ENCODE measurements at places on chromosomes 1 and 21.

- DNase-seq = no peak
Observed at GRCh38 chr21:41972511-41973205, 18.8 kb upstream of the C2CD2 start.

GRCh38 chr21:17441370-17441769, 71.5 kb upstream of the CXADR start:
- DNase-seq = no peak

DNA sequence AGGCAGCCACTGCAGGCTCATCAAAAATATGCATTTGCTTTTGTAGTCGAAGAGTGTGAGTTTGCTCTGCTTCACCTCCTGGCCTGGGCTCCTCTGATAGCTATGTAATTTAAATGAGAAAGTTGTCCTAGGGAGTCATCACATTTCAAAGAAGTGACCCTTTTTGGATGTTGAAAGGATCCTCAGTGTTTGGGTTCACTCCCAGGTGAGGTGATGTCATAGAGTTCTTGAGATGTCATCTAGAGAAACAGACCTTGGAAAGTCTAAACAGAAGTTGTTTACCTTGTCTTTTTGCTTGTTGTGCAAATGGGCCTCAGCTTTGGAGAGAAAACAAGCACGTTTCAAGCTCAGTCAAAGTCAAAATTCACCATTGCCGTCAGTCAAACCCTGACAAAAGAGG, 92.0 kb upstream of the BARHL2 start:
- no peak for DNase-seq

- DNase-seq = no peak
Observed at GRCh38 chr1:152000964-152001630, 7.4 kb upstream of the S100A10 start.

- no peak for DNase-seq
Observed at GRCh38 chr1:180927841-180928240, 15.1 kb downstream of the KIAA1614 start.

GRCh38 chr1:29354511-29355098, 118.3 kb downstream of the PTPRU start:
- DNase-seq = peak; percentile 15

DNA sequence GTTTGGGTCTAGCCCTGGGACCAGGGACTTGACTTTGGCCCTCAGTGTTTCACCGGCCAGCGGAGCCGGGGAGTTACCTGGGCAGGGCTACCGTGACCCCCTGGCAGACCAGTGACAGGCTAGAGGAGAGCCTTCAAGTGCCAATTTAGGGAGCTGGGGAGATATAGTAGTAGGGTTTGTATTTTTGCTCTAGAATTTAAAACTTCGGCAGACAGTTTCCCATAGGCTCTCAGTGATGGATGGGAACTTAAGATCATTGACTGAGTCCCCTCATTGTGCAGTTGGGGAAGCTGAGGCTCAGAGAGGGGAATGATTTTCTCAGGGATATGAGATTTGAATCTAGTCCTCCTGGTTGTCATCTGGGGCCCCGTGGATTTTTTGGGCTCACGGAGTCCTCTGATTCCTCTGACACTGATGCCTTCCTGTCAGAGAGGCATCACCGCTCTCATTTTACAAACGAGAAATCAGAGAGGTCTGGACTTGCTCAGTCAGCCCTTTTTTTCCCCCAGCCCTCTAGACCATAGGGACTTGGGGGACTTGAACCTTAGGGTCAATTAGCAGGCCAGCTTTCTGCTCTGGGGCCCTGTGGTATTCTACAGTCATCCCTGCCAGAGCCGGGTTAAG, 58.3 kb upstream of the ACOT11 start:
- DNase-seq = no peak

DNA sequence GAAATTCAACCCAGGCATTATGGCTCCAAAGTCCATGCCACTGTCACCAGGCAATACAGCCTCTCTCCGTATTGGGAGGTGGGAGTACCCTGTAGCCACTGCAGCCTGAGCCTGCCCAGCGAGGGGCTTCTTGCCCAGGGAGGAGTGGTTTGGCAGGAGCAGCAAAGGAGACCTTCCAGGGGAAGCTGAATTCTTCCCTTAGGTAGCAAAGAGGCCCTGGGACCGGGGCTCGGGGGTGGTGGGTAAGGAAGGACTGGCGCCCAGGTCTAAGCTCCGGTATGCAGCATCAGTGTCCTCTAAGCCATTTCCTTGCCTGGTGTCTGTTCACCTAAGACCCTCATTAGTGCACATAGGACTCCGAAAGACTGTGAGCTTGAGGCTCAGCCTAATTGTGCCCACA, 17.0 kb downstream of the TNNT2 start:
- DNase-seq = no peak

DNA sequence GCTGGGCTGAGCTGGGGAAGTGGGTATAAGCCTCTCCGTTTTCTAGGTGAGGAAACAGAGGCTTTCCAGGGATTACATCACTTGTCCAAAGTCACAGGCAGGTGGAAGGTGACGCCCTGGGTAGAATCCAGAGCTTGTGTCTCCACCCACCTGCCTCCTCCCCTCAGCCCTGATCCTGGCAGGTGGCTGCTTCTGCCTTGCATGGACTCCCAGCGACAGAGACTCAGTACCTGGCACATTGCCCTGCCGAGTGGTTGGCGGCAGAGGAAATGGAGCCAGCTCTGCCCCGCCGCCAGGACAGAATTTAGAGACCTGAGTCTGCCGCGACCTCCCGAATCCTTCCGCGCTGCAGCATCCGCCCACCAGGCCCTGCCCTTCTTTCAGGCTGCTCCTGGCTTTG, 2.1 kb downstream of the PLA2G2E start:
- DNase-seq = peak; percentile 99

- no peak for DNase-seq
Observed at GRCh38 chr1:240107058-240107684, 15.5 kb downstream of the FMN2 start.

- no peak for DNase-seq
Observed at GRCh38 chr21:31490443-31490842, 146.4 kb upstream of the TIAM1 start.

- DNase-seq = no peak
Observed at GRCh38 chr21:27675306-27675705, 708.4 kb upstream of the ADAMTS5 start.

DNA sequence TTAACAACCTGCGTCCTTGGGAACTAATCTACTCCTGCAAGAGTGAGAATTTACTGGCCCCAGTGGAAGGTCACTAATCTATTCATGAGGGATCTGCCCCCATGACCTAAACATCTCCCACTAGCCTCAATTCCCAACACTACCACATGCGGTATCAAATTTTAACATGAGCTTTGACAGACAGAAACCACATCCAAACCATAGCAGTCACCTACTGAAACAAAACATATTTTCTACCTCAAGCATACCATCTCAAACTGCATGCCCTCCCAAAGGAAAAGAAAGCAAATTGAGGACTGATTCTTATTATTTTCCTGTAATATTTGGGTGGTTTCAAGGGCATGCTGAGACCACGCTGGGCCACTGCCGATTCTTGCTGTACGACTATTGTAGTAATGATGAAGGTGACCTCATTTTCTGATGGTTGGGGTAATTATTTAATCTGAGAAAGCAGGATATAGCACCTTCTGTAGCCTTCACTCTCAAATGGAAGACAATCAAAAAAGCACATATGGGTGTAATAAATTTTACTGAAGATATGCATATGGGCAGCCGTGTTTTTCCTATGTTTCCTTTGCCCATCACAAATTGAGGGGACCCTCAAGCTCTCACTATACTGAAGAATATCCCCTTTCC, 13.2 kb upstream of the GBP5 start:
- no peak for DNase-seq

DNA sequence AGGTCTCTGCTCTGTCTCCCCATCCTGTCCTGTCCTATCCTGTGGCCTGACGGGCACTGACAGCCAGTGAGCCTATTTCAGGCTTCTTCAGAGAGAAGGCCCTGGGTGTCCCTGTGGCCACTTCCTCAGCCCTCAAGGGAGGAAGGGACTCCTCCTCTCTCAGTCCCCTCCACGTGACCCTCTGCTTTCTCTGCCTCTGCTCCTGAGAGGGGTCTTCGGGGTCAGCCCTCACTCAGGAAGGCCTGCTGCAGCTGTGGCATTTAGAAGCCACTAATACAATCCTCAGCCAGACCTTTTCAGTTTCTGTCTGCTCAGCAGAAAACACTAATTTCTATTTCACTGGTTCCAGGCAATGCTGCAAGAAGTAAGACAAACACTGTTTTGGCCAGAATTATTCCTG, 43.6 kb upstream of the ETV3 start:
- DNase-seq = no peak

DNA sequence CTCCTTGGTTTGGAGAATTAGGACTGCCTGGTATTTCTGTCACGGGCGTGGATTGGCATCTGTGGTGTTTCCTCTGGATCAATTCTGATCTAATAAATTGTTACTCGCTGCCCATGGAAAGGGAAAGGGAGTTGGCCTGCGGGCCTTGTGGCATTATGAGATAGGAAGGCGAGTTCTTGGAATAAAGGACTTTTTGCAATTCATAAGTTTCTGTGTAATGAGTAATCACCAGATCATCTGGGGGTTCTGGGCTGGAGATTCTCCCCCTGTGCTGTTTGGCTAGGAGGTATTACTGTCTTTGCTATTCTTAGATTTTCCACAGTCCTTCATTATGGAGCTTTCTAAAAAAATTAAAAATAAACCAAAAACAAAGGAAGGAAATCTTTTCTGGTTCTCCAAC, 315.9 kb downstream of the CAMTA1 start:
- DNase-seq = no peak

DNA sequence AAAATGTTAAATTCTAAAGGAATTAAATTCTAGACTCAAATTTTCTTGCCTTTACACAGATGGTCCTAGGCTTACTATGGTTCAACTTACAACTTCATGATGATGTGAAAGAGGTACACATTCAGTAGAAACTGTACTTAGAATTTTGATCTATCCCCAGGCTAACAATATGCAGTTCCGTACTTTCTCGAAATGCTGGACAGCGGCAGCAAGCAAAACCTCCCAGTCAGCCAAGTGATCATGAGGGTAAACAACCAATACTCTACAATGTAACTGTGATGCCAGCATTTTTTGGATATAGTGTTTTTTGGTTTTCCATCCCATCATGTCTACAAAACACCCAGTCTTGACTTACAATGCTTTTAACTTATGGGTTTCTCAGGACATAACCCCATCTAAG, 25.7 kb downstream of the VAV3 start:
- DNase-seq = no peak

- no peak for DNase-seq
Observed at GRCh38 chr1:228375578-228376261, 30.9 kb downstream of the TRIM11 start.

GRCh38 chr1:23081376-23081775, 62.1 kb downstream of the KDM1A start:
- no peak for DNase-seq

- no peak for DNase-seq
Observed at GRCh38 chr1:78355656-78356055, 135.1 kb upstream of the PTGFR start.

GRCh38 chr1:20361805-20362381, 71.2 kb downstream of the VWA5B1 start:
- DNase-seq = peak; percentile 74

DNA sequence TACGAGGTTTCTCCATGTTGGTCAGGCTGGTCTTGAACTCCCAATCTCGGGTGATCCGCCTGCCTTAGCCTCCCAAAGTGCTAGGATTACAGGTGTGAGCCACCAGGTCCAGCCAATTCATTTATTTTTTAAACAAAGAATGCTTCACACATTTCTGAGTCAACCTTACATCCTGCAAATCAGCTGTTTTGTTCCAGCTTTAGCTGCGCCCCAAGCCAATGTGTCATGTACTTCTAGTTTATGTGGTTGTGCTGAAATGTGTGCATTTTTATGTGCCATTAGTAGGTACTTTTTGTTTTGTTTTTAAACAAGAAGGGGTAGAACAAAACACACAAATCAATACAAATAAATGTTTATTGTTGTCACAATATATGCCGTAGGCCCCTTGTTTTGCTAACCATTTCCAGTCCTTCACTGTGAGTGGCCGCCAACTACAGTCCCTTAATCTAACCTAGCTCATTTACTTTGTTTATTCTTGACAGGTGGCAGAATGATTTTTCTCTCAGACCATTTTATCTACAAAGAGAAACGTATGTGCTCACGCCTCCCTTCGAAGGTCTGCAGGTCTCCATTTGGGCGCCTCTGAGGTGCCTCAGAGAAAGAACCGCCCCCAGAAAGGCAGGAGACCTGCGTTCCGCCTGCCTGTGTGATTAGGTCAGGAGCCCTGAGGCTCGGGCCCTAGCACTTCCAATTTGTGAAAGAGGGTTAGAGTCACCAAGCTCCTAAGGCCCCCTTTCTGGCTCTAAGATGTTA, 2.8 kb upstream of the CASQ2 start:
- DNase-seq = peak; percentile 70

- no peak for DNase-seq
Observed at GRCh38 chr1:201017828-201018163, 5.7 kb downstream of the KIF21B start.

DNA sequence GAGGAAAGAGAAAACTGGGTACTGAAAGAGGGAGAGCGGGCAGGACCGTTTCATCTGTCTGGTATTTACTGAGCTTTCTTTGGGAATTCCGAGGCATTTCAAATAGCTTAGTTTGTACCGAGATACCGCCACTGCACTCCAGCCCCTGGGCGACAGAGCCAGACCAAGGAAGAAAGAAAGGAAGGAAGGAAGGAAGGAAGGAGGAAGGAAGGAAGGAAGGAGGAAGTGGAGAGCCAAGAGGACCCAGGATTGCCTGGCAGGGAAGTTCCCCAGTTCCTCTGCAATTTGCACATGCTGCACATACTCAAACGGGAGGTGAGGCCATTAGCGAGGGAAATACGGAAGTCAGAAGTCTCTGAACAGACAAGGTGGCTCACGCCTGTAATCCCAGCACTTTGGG, 961 bp upstream of the FUCA1 start:
- no peak for DNase-seq

GRCh38 chr1:60825593-60825992, 256.8 kb upstream of the NFIA start:
- no peak for DNase-seq

DNA sequence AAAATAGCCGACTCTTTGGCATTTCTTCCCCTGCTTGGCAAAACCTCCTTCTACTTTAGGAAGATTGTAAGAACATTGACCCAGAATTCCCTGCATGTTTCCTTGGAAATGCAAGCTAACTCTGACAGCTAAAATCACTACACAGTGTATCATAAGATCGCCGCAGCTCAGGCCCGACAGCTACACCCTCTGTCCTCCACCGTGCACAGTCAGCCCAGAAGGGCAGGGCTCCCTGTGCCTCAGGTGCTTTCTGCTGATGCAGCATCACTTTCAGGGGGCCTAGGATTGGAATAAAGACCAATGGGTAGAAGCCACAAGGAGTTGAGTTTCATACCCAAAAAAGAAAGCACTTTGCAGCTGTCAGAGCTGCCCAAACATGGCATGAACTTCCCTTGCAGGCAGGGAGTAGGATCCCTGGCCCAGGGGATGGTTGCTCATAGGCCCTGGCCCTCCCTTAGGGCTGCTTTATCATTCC, 145.3 kb downstream of the SEC16B start:
- DNase-seq = no peak
